ENCODE measurements at places on chromosomes 16 and 17.

DNA sequence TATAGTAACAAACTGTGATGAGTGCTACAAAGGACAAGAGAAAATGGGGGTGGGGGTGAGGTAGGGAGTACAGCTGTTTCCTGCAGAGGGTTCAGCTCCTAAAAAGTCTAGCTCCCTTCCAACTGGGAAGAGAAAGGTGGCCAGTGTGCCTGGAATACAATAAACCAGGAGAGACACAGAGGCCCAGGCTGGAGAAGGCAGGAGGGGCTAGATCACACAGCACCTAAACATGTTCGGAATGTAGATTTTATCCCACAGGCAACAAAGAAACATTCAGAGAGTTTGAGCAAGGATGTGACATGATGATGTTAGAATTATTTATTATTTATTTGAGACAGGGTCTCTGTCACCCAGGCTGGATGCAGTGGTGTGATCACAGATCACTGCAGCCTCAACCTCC is 10.2 kb downstream of the TEX2 start:
- no peak for DNase-seq

- no peak for DNase-seq
These were observed 122.0 kb upstream of the NACA2 start for GRCh38 chr17:61713035-61713434.

- no peak for DNase-seq
These were observed 58.3 kb downstream of the NT5M start for GRCh38 chr17:17361543-17361866.

DNA sequence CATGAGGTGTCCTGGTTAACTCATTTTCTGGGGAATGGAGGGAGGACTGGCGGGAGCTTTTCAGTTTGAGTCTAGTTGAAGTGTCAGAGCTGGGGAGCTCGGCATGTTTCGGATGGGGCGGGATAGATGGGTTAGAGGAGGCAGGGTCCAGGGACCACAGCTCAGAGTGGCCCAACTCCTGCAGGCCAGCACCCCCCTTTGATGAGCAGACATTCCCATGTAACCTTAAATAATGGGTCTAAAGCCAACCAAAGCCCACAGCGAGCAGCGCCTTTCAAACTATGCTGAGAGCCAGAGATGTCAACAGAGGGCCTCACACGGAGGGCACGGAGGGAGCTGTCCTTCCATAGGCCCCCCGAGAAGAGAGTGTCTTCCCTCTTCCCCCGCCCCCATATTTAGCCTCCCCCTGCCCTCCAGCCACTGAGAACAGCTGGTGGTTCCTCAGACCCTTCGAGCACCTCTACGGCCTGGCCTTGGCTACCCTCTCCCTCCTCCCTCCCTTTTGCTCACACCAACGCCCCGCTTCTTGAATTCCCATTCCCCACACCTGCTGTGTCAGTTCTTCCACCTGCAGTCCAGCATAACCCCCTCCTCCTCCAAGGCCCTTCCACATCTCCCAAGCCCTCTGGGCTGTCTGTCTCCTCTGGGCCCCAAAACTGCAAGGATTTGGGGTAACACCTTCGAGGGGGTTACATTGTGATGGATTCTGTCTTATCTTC is 21.8 kb downstream of the RAB11FIP4 start:
- no peak for DNase-seq

DNA sequence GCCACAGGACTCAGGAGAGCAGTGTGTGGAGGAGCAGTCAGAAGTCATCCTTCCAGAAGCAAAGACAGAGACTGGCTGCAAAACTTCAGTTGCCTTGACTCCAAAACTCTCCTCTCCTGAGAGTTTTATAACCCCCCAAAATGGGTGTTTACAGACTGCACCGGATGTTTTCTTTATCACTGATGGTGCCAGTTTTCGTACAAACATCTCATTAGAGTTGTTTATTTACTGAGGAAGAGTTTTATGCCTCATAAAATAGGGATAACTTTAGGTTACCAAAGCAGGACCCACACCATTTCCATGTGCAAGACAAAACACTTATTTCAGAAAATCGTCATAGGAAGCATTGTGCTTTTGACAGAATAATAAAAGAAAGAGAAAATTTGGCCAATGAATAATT is at the start of gene KRT40:
Gene KRT40, minus strand, starts transcription at position 101 of the 400 bp plus-strand sequence. Its CDS starts 53 bp downstream, at position 48.
- DNase-seq = no peak

DNA sequence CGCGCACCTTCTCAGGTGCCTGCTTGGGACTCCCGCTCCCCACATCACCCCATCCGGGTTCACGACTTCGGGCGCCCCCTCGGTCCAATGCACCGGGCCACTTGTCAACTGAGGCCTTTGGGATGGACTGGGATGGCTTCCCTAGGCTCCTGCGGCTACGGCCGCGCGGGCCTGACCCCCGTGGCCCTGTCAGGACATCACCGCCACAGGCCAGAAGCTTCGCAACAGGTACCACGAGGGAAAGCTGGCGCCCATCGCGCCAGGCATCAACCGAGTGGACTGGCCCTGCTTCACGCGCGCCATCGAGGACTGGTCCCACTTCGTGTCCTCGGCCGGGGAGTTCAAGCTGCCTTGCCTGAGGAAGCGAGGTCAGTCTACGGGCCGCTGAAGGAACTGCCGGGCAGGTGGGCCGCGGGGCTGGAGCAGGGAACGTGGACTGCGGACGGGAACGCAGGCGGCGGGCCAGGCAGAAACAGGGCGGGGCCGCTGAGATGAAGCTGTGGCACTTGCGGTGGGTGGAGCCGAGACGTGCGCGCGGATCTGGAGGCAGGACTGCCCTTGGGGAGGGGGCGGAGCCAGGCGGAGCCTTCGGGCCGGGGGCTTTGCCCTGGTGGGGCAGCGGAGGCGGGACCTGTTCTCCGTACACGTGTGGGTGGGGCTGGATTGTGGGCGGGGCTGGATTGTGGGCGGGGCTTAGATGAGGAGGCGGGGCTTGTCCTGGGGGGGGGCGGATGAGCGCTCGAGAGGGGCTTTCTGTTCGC is 13.7 kb upstream of the CNGB1 start:
- DNase-seq = peak; percentile 93

DNA sequence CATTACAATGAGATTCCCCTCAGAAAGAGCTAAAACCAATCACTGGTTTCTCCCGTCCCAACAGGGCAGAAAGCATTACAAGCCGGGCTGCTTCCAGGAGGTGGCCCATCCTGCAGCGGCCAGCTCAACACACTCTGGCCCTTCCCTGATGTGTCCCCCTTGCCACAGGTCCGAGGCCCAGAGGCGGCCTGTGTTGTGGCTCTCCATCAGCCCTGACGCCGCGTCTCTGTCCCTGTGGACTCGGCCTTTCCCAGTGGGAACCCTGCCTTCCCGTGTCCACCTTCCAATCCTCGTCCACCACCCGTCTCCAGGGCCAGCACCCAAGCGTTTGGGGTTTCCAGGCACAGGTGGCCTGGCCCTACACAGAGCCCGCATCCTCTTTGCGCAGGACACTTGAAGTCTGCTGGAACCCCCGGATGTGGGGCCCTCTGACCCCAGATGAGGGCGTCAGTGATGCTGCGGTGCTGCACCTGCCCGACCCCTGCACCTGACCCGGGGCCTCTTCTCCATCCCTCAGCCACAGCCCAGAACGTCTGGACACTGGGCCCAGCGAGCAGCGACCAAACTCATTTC is 21.1 kb downstream of the RAB40B start:
- no peak for DNase-seq

All from ELF-1 (cell line).